ENCODE measurements at places on chromosomes 11 and 22.

- no peak for DNase-seq
Measured at GRCh38 chr22:42895541-42895981, 38.5 kb upstream of the ARFGAP3 start.

- no peak for DNase-seq
Measured at GRCh38 chr11:126413843-126414405, 58.4 kb downstream of the ST3GAL4 start.

- DNase-seq = no peak
Measured at GRCh38 chr11:93274851-93275250, 55.7 kb upstream of the DEUP1 start.

- no peak for DNase-seq
Measured at GRCh38 chr11:96303064-96303463, 39.9 kb downstream of the MAML2 start.

GRCh38 chr22:31089160-31090100 is 8.3 kb downstream of the SMTN start:
- DNase-seq = peak; percentile 20

DNA sequence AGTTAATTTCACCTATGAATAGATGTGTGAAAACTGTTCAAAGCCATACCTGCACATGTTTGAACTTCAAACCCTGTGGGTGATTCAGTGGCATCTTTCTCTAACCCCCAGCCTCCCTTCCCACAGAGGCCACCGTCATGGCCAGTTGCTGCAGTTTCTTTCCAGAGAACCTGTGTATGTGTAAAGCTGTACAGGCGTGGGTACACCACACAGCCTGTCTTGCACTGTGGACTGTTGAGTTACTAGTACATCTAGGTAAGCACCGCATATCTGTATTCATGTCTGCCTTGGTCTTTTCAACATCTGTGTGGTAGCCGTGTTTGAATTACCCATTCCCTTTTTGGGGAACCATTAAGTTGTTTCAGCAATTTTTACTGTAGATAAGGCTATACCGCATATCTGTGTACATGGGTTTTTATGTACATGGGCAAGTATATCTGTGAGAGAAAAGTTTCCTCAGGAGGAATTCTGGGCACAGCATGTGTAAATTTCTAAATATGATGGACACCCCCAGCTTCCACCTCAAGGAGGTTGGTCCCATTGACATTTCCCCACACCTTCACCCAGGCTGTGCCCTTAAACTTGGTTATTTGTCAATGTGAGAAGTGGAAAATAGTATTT is 13.9 kb downstream of the NEAT1 start:
- no peak for DNase-seq

DNA sequence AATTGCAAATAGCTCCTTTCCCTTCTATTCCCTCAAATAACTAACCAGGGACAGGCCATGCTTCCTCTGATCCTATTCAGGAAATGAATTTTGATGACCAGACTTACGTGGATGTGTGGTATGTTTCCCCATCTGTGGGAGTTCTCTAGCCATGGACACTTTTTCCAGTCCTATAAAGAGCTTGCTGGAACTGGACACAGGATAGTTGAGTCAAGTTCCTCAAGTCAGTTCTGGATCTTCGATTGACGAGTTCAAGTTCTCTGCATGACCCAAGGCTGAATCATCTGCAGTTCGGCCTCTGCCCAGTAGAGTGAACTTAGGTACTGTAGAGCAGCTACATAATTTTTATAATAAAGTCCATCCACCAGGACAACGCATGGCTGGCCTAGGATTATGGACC is 52.7 kb upstream of the CCND1 start:
- DNase-seq = no peak

DNA sequence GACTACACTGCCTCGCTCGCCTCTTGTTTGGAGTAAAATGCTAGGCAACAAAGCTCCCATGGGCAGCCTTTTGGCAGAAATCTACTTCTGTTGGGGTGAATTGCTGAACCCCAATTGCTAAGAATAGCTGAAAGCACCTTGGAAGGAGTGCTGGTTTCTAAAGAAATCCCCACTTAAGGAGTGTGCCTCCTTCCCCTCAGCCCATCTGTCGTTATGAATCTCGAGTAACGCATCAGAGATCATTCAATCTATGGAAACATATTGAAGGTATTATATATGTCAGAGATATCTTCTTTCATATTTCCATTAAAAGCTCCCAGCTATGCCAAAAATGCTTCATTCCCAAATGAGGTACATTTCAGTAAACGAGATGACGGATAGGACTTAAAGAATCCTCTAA is 229.6 kb upstream of the BLID start:
- no peak for DNase-seq

GRCh38 chr22:44204739-44205515 is 24.2 kb downstream of the PARVG start:
- DNase-seq = no peak

- DNase-seq = no peak
Measured at GRCh38 chr11:111502611-111503010, 9.6 kb downstream of the BTG4 start.

GRCh38 chr11:117876341-117877119 is at the start of gene FXYD6:
FXYD6 (minus strand) TSS chr11:117876658; CDS start chr11:117842776, 33,882 bp downstream.
- peak; percentile 76 for DNase-seq

GRCh38 chr11:7603031-7603781 is 70.1 kb downstream of the CYB5R2 start:
- DNase-seq = no peak

- no peak for DNase-seq
Measured at GRCh38 chr11:106959800-106960199, 58.5 kb downstream of the GUCY1A2 start.

DNA sequence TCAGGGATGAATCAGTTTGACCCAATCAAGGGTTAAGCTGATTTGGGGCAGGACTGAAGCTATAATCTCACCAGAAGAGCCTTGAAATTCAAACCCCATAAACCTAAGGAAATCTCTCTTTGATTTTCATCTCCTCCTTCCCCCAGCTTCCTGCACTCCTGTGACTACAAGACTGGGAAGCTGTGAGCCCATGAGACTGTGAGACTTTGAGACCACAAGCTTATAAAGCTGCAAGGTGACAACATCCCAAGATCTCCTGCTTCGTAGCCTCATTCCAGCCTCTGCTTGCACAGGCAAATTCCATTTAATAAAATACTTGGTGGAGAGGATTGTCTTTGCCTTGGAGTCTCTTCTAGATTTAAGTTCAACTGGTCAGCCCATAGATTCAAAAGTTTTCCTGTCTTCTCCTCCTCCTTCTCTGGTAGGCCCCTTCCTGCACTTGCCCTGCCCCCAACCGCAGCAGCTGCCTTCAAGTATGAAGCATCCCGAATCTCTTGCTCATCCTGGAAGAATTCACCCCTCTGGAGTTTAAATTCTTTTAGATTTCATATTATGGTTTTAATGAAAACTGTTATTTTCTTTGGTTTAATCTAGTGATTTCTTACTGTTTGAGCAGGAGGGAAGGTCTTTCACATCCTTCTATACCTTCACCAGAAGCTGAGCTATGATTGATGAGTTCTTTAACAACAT is 42.1 kb downstream of the PAMR1 start:
- DNase-seq = no peak

DNA sequence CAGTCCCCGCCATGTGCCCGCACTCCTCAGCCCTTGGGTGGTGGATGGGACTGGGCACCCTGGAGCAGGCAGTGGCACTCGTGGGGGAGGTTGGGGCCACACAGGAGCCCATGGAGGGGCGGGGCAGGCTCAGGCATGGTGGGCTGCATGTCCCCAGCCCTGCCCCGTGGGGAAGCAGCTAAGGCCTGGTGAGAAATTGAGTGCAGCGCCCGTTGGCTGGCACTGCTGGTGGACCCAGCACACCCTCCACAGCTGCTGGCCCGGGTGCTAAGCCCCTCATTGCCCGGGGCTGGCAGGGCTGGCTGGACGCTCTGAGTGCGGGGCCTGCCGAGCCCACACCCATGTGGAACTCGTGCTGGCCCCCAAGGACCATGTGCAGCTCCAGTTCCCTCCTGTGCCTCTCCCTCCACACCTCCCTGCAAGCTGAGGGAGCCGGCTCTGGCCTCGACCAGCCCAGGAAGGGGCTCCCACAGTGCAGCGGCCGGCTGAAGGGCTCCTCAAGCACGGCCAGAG is 16.1 kb downstream of the OR5B3 start:
- DNase-seq = no peak

DNA sequence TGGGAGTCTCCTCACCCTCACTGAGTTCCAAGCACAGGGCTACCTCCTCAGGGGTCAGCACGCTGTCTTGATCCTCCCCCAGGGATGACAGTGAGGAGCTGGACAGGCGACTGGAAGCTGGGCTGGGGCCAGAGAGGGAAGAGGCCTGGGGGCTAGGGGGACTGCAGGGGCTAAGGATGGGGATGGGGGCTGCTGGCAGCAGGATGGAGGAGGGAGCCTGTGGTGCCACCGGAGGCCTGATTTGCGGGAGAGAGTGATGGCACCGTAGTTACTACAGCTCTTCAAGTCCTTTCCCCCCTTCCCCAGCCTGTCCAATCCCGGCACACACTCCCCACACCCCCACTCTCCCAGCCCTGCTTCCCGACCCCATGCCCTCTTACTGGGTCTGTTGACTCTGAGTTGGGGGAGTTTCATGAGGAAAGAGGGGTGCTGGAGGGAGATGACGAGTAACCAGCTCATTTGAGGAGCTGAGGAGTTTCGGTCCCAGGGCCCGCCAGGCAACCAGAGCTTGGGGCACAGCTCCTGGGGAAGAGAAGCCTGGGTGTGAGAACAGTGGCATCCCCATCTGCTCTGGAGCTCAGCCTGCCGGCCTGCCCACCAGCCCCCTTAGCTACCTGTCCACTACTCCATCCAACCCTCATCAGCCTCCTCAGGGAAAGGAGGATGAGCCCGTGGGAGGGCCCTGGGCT is 10.5 kb downstream of the ROBO4 start:
- DNase-seq = no peak

GRCh38 chr11:16935518-16936302 is 78.5 kb downstream of the PLEKHA7 start:
- DNase-seq = peak; percentile 6

GRCh38 chr11:127491589-127491988 is 491.0 kb upstream of the KIRREL3 start:
- DNase-seq = no peak

- DNase-seq = no peak
Measured at GRCh38 chr11:134676516-134677287, 264.7 kb upstream of the B3GAT1 start.

- DNase-seq = no peak
Measured at GRCh38 chr11:86978756-86979608, 23.8 kb upstream of the FZD4 start.

GRCh38 chr22:20654343-20655208 is 119.3 kb upstream of the SERPIND1 start:
- no peak for DNase-seq

GRCh38 chr22:23846081-23846469 is 7.3 kb upstream of the DERL3 start:
- no peak for DNase-seq

DNA sequence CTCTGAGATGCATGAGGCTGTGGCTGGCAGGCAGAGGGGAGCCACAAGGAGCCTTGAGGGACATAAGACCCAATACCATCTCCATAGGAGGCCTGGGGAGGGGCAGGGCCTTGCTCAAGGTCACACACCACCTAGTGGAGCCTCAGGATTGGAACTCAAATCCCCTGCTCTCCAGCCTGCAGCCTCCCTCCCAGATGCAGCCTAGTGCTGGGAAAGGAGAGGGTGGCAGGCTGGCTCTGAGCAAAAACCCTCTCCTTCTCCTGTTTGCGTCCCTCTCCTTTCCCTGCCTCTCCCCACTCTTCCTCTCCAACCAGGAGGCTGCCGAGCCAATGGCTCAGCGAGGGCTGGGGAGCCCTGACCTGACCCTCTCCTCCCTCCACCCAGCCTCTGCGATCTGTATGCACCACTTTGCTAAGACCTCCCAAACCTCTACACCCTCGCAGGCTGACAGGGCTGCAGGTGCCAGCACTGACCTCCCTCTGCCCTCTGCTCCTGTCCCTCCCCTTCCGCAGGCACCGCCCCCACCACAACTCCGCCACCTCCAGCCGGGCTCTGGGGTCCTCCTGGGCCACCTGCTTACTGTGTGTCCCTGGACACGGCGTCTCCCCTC is 14.7 kb downstream of the IGLL1 start:
- no peak for DNase-seq

- no peak for DNase-seq
Measured at GRCh38 chr22:36052505-36052941, 23.9 kb upstream of the RBFOX2 start.

GRCh38 chr11:119206511-119207414 is 624 bp downstream of the CBL start:
- DNase-seq = no peak

GRCh38 chr11:66617155-66617834 is 865 bp downstream of the RBM14 start:
- DNase-seq = peak; percentile 62

DNA sequence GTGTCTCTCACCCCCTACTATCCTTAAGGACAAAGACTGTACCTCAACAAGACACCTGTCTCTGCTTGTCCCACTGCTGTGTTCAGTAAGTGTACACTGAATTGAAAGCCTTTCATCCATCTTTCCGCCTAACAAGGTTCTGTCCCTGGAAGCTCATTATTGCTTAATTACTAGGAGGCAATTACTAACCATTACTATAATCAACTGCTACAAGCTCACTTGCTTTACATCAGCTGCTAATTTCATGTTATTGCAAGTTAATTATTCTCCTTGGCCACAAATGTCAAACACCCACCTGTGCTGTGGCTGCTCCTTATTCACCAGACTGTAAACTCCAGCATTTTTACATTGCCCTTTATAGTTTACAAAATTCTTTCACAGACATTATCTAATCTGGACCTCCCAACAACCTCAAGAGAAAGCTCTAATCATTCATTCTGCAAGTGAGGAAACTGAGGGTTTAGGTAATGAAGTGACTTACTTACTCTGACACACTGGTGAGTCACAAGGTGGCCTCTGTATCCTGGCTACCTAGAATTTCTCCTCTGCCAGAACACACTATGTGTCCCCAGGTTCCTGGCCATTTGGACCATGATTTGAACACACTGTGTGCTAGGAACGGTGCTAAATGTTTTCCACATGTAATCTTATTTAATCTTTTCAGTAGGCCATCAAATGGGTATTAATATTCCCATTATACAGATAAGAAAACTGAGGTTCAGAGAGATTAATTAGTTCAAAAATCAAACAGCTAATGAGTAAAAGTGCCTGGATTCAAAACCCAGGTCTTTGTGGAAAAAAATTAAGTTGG is 66.7 kb downstream of the RAB30 start:
- DNase-seq = no peak

DNA sequence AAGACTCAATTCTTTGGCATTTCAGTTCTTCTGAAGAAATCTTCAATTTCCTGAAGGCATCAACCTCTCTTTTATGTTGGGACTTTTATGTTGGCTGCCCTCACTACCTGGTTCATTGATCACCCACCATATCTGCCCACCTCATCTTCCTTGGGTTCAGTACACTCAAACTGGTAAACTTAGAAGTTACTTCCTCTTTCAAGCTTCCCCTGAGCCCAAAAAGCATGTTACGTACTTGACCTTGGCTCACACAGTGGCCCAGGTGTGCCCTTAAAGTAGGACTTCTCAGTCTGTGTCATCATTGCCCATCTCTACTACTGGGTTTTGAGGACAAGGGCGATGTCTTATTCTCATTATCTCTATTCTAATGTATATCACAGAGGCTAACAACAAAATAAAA is 86.1 kb downstream of the GRIA4 start:
- no peak for DNase-seq

DNA sequence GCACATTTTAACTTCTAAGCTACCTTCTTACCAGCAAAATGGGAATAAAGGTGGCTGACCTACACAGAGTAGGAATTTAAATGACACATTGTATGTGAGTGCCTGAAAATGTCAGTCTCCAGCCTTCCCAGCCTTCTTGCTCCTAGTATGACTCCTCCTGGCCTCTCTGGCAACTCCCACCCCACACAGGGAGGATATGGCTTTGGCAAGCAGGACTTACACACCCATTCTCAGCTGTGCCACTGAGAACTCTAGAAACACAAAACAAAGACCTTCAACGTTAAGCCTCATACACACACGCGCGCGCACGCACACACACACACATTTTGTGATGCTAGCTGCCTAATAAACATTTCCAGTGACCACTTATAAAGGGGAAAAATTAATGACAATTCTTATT is 65.8 kb downstream of the PACSIN2 start:
- no peak for DNase-seq

Data from NCI-H1092 (cell line).